ENCODE measurements at places on chromosomes 5 and 9.

DNA sequence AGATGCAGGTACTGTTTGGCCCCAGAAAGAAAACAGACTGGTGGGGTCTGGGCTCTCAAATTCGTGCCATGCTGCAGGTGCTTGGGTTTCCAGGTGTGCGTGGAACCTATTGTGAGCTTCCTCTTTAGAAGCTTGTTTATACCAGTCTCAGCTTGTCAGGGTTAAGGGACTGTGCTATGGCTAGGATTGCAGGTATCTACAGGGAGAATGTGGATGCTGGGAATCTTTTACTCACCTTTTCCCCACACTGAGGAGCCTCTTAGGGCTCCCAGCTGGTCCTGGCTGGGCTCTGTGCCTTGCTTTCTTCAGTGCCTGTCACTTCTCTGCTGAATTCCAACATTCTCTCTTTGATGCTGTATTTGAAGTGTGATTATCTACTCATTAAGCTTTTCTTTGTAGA is 111.8 kb downstream of the WDR70 start:
- DNase-seq, result no peak

GRCh38 chr5:97172227-97172626 is 10.8 kb downstream of the RIOK2 start:
- DNase-seq, result no peak

DNA sequence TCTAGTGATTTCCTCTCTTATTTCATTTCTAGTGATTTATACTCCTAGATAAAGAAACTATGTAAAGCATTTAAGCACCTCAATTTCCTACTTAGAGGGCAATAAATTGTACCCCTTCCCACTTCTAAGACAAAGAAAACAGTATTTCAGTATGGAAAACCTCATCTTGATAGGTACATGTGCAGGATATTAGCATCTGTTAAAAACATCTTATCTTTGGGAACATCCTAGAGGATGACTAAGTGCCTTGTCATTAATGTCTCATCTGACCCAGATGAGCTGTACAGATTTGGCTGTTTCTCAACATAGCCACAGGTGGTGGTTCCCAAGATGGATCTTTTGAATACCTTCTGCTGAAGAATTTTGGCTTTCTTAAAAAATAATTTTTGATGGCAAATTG is 5.7 kb downstream of the MEGF10 start:
- no peak for DNase-seq

GRCh38 chr5:80884929-80885328 is 75.2 kb upstream of the RASGRF2 start:
- no peak for DNase-seq

DNA sequence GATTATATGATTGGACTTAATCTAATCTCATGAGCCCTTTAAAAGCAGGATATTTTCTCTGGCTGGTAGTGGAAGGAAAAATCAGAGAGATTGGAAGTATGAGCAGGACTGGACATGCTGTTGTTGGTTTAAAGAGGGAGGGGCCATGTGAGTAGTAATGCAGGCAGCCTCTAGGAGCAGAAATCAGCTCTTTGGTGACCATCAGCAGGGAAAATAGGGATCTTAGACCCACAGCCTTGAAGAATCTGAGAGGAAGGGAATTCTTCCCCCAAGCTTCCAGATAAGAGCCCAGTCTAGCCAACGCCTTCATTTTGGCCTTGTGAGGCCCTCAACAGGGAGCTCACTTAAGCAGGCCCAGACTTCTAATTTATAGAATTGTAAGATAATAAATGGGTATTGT is 9.5 kb downstream of the SH3GL2 start:
- DNase-seq, result no peak

GRCh38 chr5:133403741-133404364 is 208.5 kb downstream of the FSTL4 start:
- no peak for DNase-seq
